Testis (tissue), 5 donors: ENCODE measurements at places on chromosomes 2 and 18.
A peak's percentile ranks its signal among the peaks of the same experiment; 100 is the strongest.

GRCh38 chr2:218569038-218569431 is 396 bp downstream of the CNOT9 start:
- no peaks in the 10 kb centered on the region for H3K36me3 ChIP-seq
- DNase-seq = peak; percentile 48
- H3K4me1 ChIP-seq = peaks cover 23% of the 10 kb centered on the region
- H3K27me3 ChIP-seq = no peaks in the 10 kb centered on the region

- no peak overlapping the region for H3K4me3 ChIP-seq
- no peaks in the 10 kb centered on the region for H3K27me3 ChIP-seq
- no peaks in the 10 kb centered on the region for H3K4me1 ChIP-seq
- DNase-seq = no peak
- no peak overlapping the region for H3K27ac ChIP-seq
These were observed 243.5 kb upstream of the SALL3 start for GRCh38 chr18:78736015-78736690.

- no peaks in the 10 kb centered on the region for H3K36me3 ChIP-seq
- no peak for DNase-seq
- H3K4me3 ChIP-seq = no peak overlapping the region
- H3K27ac ChIP-seq = no peak overlapping the region
- H3K27me3 ChIP-seq = no peaks in the 10 kb centered on the region
These were observed 22.1 kb downstream of the GCKR start for GRCh38 chr2:27518782-27519113.

DNA sequence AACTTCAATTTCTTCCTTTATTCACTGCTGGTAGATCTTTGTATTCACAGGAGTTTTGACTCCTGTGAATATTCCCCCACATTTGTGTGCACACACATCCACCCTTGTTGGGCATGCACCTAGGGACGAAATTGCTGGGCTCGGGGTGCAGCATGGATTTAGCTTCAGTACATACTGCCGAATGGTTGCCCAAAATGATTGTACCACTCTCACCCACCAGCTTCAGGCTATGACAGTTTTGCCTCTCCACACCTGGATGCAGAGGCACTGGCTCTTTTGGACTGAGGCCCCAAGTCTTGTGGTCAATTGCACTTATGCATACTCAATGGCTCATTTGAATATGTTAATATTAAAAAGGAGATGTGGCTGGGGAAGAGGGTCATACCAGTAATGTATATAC is 65.1 kb upstream of the ODC1 start:
- no peaks in the 10 kb centered on the region for H3K36me3 ChIP-seq
- no peak overlapping the region for H3K4me3 ChIP-seq
- DNase-seq = no peak
- H3K4me1 ChIP-seq = no peaks in the 10 kb centered on the region
- no peaks in the 10 kb centered on the region for H3K27me3 ChIP-seq

DNA sequence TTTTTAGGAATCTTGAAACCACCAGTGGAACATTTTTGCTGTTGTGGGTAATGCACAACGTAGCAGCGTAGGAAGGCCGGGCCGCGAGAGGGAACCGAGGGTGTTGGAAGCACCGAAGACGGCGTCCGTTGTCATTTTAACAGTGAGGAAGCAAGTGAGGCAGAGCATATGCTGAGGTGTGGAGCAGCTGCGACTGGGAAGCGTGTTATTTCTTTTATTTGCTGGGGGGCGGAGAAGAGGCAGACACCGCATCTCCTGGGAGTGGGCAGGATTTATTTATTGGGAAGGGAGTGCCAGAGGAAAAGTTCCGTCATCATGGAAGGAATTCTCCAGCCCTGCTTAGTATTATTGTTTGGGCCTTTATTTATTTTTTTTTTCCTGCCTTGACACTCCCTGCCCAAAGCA is 232.8 kb downstream of the KLHL29 start:
- H3K27me3 ChIP-seq = no peaks in the 10 kb centered on the region
- H3K4me1 ChIP-seq = peaks cover 11% of the 10 kb centered on the region
- H3K27ac ChIP-seq = peak overlapping the region; percentile 63
- no peak overlapping the region for H3K4me3 ChIP-seq
- no peak for DNase-seq

GRCh38 chr18:45066886-45067285 is 386.2 kb downstream of the SETBP1 start:
- no peak overlapping the region for H3K27ac ChIP-seq
- H3K4me1 ChIP-seq = no peaks in the 10 kb centered on the region
- no peaks in the 10 kb centered on the region for H3K27me3 ChIP-seq
- no peaks in the 10 kb centered on the region for H3K36me3 ChIP-seq

- no peaks in the 10 kb centered on the region for H3K4me1 ChIP-seq
- H3K27me3 ChIP-seq = no peaks in the 10 kb centered on the region
- DNase-seq = peak; percentile 56
- no peak overlapping the region for H3K27ac ChIP-seq
- H3K4me3 ChIP-seq = no peak overlapping the region
- no peaks in the 10 kb centered on the region for H3K36me3 ChIP-seq
These were observed 1466.3 kb downstream of the DPP10 start for GRCh38 chr2:115908731-115909130.

GRCh38 chr2:101828257-101828656 is 130.8 kb downstream of the MAP4K4 start:
- H3K4me3 ChIP-seq = no peak overlapping the region
- no peak overlapping the region for H3K27ac ChIP-seq
- peaks cover 32% of the 10 kb centered on the region for H3K4me1 ChIP-seq
- no peaks in the 10 kb centered on the region for H3K36me3 ChIP-seq
- no peak for DNase-seq
- no peaks in the 10 kb centered on the region for H3K27me3 ChIP-seq

GRCh38 chr2:2748399-2749205 is 417.5 kb upstream of the MYT1L start:
- no peak overlapping the region for H3K27ac ChIP-seq
- DNase-seq = no peak
- H3K4me1 ChIP-seq = no peaks in the 10 kb centered on the region

DNA sequence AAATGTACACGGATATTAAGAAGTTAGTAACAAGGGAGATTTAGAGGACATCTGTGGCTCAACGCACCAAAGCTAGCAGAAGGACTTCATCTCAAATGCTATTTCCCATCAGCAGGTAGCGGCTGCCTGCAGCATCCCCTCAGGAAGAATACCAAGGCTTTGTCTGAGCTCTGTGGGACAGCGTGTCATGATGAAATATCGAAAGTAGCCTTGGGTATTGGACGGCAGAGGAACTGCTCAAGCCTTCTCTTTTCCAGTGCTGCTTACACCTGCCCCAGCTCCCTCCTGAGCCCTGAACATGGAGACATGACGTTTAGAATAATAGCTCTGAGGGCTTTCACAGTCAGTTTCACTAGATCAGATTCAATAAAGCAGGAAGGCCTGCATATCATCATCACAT is 241.6 kb downstream of the SUCLG1 start:
- H3K27ac ChIP-seq = no peak overlapping the region
- DNase-seq = no peak
- no peaks in the 10 kb centered on the region for H3K36me3 ChIP-seq

GRCh38 chr18:10477121-10477862 is 22.9 kb downstream of the APCDD1 start:
- peak overlapping the region; percentile 42 for H3K27ac ChIP-seq
- H3K4me1 ChIP-seq = peaks cover 21% of the 10 kb centered on the region
- no peak overlapping the region for H3K4me3 ChIP-seq
- no peak for DNase-seq

- no peak overlapping the region for H3K27ac ChIP-seq
- H3K4me1 ChIP-seq = peaks cover 14% of the 10 kb centered on the region
- H3K4me3 ChIP-seq = no peak overlapping the region
- no peaks in the 10 kb centered on the region for H3K27me3 ChIP-seq
- H3K36me3 ChIP-seq = no peaks in the 10 kb centered on the region
These were observed 5.7 kb downstream of the C18orf32 start for GRCh38 chr18:49481317-49481716.

GRCh38 chr2:80186262-80186661 is 118.3 kb downstream of the LRRTM1 start:
- no peak for DNase-seq
- H3K4me1 ChIP-seq = no peaks in the 10 kb centered on the region
- H3K4me3 ChIP-seq = no peak overlapping the region
- no peak overlapping the region for H3K27ac ChIP-seq

DNA sequence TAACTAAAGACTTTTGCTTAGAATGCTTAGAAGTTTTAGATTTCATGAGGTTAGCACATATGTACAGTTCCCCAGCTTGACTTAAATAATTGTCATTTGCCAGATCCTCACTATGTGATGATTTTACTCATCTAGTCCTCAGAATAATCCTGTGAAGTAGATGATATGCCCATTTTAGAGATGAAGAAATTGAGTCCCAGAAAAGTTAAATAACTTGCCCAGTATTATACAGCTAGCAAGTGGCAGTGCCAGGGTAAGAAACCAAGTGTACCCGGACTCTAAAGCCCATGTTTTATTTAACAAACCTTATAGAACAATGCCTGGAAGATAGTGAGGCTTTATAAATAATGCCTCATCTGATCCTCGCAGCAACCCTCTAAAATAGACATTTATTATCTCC is 28.3 kb downstream of the SPDYA start:
- no peak overlapping the region for H3K27ac ChIP-seq
- H3K4me3 ChIP-seq = no peak overlapping the region
- H3K36me3 ChIP-seq = no peaks in the 10 kb centered on the region

- H3K27ac ChIP-seq = no peak overlapping the region
- no peaks in the 10 kb centered on the region for H3K27me3 ChIP-seq
- no peak for DNase-seq
- H3K36me3 ChIP-seq = no peaks in the 10 kb centered on the region
- H3K4me3 ChIP-seq = no peak overlapping the region
These were observed 20.4 kb downstream of the TGFBRAP1 start for GRCh38 chr2:105309147-105309545.

GRCh38 chr2:127415593-127416505 is 2.4 kb upstream of the PROC start:
- no peaks in the 10 kb centered on the region for H3K36me3 ChIP-seq
- H3K27ac ChIP-seq = no peak overlapping the region
- DNase-seq = peak; percentile 64
- peaks cover 17% of the 10 kb centered on the region for H3K4me1 ChIP-seq
- H3K4me3 ChIP-seq = peak overlapping the region; percentile 43

DNA sequence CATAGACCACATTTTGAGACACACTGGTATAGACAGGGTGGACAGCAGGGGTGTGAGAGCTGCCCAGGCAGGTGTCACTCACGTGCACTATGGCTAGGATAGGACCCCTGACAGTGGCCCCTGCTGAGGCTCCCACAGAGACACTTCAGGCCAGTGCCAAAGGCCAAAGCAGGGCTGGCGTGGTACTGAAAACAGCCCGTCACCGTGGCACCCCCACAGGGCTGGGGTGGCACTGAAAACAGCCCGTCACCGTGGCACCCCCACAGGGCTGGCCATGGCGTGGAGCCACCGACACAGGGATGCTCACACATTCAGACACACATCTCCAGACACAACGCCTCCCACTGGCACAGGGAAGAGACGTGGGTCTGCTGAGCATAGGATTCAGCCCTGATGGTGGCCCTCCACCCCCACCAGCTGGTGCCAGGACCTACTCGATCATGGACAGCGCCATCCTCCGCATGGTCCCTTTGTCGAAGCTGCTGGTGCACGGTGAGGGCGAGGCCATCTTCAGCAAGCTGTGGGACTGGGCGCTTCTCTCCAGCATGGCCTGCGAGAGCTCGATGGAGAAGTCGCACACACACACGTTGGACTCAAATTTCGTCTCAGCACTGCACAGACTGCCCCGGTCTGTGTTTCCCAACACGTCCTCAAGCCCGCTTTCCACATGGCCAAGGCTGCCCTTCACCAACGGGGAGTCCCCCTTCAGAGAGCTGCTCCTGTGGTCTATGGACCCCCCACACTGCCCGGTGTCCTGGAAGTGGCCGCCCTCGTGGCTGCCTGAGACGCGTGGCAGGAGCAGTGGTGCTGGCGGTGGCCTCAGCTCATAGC is 34.1 kb downstream of the ANKMY1 start:
- no peak overlapping the region for H3K4me3 ChIP-seq
- H3K4me1 ChIP-seq = peaks cover 4% of the 10 kb centered on the region
- H3K27me3 ChIP-seq = no peaks in the 10 kb centered on the region
- H3K36me3 ChIP-seq = no peaks in the 10 kb centered on the region
- no peak overlapping the region for H3K27ac ChIP-seq

DNA sequence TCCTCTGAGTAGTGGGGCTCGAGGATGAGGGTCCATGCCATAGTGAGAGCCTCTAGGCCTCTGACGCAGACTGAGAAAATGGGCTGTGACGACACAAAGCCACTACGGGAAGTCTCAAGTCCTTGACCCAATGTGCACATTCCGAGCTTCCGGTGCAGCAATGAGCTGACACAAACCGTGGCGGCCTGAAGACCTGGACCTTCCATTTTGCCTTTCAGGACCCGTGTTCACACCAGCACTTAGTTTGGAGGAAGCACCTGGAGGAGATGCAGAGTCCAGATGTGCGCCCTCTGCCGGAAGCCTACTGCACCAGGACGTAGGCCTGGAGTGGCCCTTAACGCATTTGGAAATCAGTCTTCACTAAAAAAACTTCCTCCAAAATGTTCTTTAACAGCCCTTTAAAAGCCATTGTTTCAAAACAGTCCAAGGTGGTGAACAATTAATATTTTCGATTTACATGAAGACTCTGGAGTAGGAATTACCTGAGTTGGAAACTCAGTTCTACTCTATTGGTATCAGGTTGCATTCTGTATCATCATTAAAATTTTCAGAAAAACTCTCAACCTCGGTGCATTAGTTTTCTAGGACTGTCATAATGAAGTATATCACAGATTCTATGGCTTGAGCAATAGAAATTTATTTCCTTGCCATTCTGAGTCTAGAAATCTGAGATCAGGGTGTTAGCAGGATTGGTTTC is 33.9 kb downstream of the BMP10 start:
- H3K4me1 ChIP-seq = no peaks in the 10 kb centered on the region
- no peaks in the 10 kb centered on the region for H3K36me3 ChIP-seq
- H3K4me3 ChIP-seq = no peak overlapping the region
- no peaks in the 10 kb centered on the region for H3K27me3 ChIP-seq

DNA sequence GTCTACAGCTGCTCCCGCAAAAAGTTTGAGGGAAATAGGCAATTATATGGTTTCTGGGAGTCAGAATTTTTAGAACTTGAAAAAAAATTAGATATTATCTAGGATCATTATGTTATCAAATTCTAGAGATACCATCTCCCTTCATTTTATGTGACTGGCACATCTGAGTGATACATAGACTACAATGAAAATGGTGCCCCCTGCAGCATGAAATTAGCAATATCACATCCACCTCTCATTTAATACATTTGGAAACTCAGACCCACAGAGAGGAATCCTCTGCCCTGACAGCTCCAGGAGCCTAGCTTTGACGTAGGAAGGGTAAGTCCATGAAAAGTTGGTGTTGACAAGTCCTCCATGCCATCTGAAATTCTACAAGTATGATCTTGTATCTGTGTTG is 381.6 kb downstream of the SUCLG1 start:
- no peaks in the 10 kb centered on the region for H3K4me1 ChIP-seq
- no peaks in the 10 kb centered on the region for H3K36me3 ChIP-seq
- no peaks in the 10 kb centered on the region for H3K27me3 ChIP-seq
- DNase-seq = peak; percentile 65
- no peak overlapping the region for H3K27ac ChIP-seq

DNA sequence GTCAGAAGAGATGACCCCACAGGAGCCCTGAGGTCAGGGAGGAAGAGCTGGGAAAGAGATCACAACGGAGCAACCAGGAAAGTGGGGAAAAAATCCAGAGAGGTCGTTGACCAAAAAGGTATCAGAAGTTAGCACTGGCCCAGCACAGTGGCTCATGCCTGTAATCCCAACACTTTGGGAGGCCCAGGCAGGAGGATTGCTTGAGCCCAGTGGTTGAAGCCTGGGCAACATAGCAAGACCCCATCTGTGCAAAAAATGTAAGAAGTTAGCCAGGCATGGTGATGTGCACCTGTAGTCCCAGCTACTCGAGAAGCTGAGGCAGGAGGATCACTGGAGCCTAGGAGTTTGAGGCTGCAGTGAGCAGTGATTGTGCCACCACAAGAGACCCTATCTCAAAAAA is 121.5 kb downstream of the GBX2 start:
- H3K4me3 ChIP-seq = no peak overlapping the region
- no peak for DNase-seq
- no peaks in the 10 kb centered on the region for H3K4me1 ChIP-seq
- H3K27me3 ChIP-seq = no peaks in the 10 kb centered on the region
